CD4-positive, alpha-beta memory T cell (primary cell): ENCODE measurements at places on chromosomes 1 and 21. TPM values are rescaled to one million over a fixed set of nuclear protein-coding genes. Genes with fewer than 3 reads are reported as not detected.

GRCh38 chr1:208090388-208091301 is 153.5 kb downstream of the PLXNA2 start:
- H3K27me3 ChIP-seq: no peaks in the 10 kb centered on the region
- no peak overlapping the region for H3K27ac ChIP-seq
- H3K4me1 ChIP-seq: peaks cover 11% of the 10 kb centered on the region
- no peaks in the 10 kb centered on the region for H3K36me3 ChIP-seq
- DNase-seq: no peak
- no peak overlapping the region for H3K4me3 ChIP-seq

DNA sequence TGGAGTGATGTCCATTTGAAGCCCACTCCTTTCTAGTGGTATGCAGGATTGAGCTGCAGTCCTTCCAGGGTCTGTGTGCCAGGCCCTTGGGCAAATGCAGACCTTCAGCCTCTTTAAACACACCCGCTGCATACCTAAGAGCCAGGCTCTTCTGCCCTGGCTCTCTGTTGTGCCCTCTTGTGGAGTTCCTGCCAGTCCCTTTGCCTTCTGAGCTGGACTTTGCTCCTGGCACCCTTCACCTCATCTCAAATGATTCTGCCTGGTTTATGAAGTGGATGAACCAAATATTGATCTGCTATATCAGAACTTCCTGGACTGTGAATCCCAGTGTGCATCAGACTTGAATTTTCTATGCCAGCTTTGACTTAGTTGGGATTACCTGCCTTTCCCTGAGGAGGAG is 158.8 kb downstream of the URB2 start:
- H3K4me1 ChIP-seq: no peaks in the 10 kb centered on the region
- H3K36me3 ChIP-seq: no peaks in the 10 kb centered on the region
- no peak overlapping the region for H3K27ac ChIP-seq
- H3K4me3 ChIP-seq: no peak overlapping the region
- no peak for DNase-seq

DNA sequence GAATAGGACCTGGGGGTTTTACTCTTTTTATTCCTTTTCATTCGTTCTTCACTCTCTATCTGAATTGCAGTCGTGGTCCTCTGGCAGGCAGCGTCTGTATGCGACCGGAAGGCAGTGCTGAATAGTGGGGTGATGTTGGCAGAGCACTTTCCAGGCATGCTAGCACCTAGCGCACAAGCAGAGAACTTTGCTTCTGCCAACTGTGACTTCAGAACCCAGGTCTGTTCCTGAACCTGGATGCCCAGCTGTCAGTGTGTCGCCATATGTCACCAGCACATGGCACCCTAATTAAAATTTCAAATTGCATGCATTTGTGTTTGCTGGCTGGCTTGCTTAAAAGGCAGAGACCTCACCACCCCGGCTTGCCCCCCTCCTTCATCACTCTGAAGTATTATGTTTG is 116.2 kb downstream of the NFIA start:
- H3K36me3 ChIP-seq: no peaks in the 10 kb centered on the region
- H3K27ac ChIP-seq: no peak overlapping the region
- no peak for DNase-seq
- H3K27me3 ChIP-seq: no peaks in the 10 kb centered on the region

DNA sequence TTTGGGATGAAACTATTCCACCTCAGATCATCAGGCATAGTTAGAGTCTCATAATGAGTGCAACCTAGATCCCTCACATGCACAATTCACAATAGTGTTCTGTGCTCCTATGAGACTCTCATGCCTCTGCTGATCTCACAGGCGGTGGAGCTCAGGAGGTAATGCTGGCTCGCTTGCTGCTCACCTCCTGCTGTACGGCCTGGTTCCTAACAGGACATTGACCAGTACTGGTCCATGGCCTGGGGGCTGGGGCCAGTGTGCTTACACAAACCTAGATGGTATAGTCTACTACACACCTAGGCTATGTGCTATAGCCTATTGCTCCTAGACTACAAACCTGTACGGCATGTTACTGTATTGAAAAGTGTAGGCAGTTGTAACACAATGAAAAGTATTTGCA is 448.4 kb downstream of the RPS6KC1 start:
- no peak overlapping the region for H3K27ac ChIP-seq
- H3K4me1 ChIP-seq: no peaks in the 10 kb centered on the region
- H3K27me3 ChIP-seq: no peaks in the 10 kb centered on the region
- no peak for DNase-seq
- no peak overlapping the region for H3K4me3 ChIP-seq

DNA sequence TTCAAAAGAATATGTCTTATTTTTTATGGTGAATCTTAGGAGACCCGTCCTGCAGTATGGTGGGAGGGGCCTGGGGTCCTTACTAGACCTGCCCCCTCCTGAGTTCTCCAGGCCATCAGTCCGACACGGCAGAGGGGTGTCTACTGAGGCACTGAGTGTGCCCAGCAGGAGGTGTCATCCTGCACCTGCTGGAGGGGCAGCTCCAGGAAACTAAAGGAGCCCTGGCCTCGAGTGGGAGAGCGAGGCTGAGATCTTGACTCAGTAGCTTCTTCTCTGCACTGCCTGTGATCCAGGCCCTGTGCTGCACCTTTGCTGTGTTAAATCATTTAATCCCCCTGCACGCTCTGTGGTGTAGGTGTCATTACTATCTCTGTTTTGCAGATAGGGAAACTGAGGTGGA is 587.7 kb downstream of the PTPRU start:
- H3K4me3 ChIP-seq: no peak overlapping the region
- no peaks in the 10 kb centered on the region for H3K36me3 ChIP-seq
- no peaks in the 10 kb centered on the region for H3K4me1 ChIP-seq
- no peaks in the 10 kb centered on the region for H3K27me3 ChIP-seq

DNA sequence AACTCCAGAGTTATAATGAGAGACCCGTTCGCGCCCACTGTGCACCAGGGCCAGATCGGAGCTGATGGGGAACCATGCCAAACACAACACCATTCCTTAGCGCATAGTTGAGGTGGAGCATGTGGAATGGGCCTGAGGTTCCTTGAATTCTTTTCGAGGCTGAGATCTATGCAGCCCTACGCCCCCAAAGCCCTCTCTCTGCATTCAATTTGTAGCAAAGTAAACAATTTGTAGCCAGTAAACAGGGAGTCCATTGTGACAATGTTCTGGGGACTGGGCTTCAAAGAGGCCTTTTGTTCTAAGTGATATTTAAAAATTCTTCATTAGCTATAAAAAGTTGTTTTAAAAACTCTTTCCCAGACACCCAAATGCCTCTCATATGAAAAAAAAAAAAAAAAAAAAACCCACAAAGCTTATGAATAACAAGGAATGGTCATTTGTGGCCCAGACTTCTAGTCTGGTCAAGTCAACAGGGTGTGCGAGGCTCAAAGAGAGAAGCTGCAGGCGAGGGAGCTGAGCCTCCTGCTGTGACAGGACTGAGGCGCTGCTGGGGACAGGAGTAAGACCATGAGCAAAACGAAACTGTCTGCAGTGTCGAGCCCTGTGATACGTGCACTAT is 30.6 kb upstream of the KCNE2 start:
- no peaks in the 10 kb centered on the region for H3K4me1 ChIP-seq
- H3K4me3 ChIP-seq: no peak overlapping the region
- H3K27me3 ChIP-seq: no peaks in the 10 kb centered on the region
- no peaks in the 10 kb centered on the region for H3K36me3 ChIP-seq

GRCh38 chr1:177170756-177171535 is at the start of gene BRINP2:
Gene BRINP2, plus strand, starts transcription at chr1:177170958. Its CDS starts 58,919 bp downstream, at chr1:177229877.
- DNase-seq: no peak
- H3K4me1 ChIP-seq: no peaks in the 10 kb centered on the region
- no peak within 1 kb of the TSS for H3K27ac ChIP-seq
- no peaks in the 10 kb centered on the region for H3K36me3 ChIP-seq
- H3K4me3 ChIP-seq: no peak within 1 kb of the TSS
- no peaks in the 10 kb centered on the region for H3K27me3 ChIP-seq

FNBP1L gene
- 1.8 TPM for total RNA-seq

RXFP4 gene
- total RNA-seq: not detected

HES3 gene
- not detected for total RNA-seq

OR6Y1 gene
- total RNA-seq: not detected
